ENCODE measurements at places on chromosomes 5 and 9. TPM values are rescaled to one million over a fixed set of nuclear protein-coding genes. Genes with fewer than 3 reads are reported as not detected.

GRCh38 chr5:56350597-56351170, 117.6 kb upstream of the ANKRD55 start:
- DNase-seq, result no peak

DDX4 gene
- 0.04 TPM for polyA plus RNA-seq

DNA sequence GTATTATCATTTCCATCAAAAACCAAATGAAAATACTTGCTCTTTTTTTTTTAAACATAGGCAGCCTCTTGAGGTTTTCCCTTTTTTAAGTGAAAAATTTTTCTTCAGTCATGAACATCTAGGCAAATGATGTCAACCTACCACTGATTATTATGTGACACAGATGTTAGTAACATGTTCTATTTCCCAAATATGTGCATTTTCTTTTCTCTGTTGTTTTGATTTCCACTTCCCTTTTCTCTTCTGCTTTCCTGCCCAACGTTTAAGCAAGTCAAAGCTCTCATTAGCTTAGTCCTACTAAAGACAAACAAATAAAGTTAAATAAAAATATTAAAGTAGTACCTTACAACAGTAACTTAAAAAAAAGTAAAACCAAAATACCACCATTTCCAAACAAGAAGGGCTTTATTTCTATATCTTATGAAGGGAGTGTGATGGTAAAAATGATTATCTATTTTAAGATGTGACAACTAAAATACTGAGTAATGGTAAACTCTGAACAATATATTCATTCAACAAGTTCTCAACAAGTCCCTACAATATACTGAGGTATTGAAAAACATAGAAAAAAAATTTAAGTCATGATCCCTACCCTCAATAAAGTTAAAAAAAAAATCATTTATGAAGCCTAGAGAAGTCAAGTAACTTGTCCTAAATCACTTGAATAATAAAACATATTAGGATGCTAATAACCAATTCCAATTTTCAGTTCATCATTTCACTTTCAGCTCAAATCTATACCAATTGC, 9.4 kb downstream of the SLC38A9 start:
- DNase-seq, result no peak

C9orf57 gene
- polyA plus RNA-seq, result not detected

DNA sequence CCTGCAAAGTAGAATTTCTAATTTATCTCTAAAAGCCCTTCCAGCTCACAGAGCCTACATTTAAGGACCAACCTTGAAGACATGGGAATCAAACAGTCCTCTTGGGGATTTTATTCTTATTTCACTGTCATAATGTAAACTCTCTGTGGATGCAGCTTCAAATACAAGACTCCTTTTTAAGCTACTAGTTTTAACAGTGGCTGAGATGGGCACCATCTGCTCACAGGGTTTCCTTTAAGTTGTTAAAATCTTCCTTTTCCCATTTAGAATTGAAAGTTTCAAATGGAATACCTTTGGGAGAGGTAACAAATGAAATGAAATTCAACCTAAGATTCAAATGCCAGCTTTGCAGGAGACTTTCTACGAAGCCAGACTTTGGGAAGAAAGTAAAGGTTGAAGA, 243.7 kb downstream of the GLIS3 start:
- no peak for DNase-seq

- DNase-seq, result no peak
Observed at GRCh38 chr5:66882606-66883227, 286.5 kb downstream of the MAST4 start.

- DNase-seq, result no peak
Observed at GRCh38 chr5:81553567-81554212, 159.8 kb upstream of the ACOT12 start.

GRCh38 chr9:35277171-35277520, 115.3 kb downstream of the UNC13B start:
- DNase-seq, result no peak

DNA sequence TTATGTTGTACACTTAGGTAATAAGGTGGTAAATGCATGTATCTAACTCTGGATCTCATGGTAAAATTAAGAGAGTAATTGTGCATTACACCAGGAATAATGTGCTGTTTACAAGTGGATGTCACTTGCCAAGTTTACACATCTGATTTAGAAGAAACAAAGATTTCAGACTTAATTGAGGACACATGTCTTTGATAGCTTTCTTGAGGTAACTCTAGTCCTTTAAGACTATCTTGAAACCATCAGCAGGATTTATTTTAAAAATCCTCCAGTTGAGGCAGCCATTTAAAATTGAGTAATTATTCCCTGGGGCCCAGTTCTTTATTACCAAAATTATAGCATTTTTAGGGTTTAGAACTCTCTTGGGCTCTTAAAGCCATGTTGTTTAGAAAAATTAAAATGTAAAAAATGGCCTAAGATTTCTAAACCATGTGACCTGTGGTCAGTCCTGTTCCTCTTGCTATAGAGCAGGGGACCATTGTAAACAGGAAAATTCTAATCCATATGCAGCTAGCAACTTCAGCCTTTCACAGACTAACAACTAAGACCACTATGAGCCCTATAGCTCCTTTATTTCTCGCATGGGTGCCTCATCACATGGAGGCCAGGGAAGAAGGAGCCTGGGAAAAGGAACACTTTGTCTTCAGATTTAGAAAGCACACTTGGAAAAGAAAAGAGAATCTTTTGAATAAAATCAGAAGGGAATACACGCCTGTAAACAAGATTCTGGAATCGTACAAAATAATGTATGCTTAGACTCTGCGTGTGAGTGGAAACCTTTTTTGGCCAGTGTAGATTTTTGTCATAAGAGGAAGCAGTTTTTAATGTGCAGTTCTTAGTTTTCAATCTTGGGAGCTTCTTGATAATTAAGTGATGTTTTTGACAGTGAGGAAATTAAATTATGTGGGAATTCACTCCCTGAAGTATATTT, 71.2 kb downstream of the ZSWIM6 start:
- DNase-seq, result no peak

DNA sequence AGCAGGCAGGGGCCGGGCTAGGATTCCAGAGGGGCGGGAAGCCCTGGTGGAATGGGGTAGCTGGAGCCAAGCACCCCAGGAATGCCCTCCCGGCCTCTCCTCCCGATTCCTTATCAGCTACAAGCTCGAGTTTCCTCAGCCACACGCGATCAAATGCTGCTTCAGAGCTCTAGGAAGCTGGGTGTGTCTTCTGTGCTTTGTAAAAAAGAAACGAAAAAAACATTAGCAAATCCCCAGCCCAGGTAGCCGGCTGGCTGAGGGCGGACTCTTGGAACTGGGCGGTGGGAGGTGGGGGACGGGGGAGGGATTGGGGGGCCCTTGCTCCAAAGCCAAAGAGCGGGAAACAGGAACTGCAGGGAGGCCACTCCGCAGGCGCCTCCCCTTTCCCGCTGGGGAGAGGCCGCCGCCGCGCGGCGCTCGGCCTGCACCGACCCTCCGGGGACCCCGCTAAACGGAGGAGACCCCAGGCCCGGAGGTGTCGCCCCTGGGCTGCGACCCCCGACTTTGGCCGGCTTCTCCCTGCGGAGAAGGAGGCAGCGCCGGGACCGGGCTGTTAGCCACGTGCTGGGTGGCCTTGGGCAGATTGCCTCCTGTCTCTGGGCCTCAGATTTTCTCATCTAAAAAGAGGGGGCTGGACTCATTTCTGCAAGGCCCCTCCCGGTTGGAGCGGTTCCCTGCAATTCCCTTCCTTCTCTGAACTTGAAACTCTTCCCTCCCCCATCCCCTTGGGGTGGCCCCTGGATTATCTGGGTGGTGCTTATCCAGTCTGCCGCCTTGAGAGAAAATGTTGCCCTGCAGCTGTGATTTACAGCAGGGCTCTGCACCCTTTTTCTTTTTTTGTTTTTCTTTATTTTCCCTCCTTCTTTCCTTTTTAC, 40.9 kb upstream of the FABP6 start:
- DNase-seq, result no peak
